Inflammatory macrophage (primary cell): ENCODE measurements at places on chromosomes 5 and 9.
A peak's percentile ranks its signal among the peaks of the same experiment; 100 is the strongest.

GRCh38 chr5:137114529-137114928 lies 384.6 kb downstream of the SPOCK1 start:
- DNase-seq: no peak

DNA sequence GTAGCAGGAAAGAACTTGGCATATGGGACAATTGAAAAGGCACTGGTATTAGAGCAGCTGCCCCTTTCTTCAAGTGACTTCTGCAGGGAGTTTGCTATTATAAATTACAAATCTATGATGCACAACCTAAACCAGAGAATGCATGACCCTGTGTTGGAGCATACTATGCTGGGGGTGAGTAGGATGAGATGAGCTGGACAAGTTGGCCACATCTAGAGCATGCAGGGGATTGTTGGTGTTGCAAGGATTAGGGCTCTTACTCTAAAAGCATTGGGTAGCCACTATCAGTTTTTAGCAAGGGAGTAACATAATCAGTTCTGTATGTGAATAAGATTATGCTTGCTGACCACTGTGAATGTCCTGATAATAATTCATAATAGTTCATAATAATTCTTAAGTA lies 186.7 kb downstream of the KIAA0825 start:
- no peak for DNase-seq

- DNase-seq: no peak
Observed at GRCh38 chr5:159058716-159059636, 40.7 kb downstream of the EBF1 start.

DNA sequence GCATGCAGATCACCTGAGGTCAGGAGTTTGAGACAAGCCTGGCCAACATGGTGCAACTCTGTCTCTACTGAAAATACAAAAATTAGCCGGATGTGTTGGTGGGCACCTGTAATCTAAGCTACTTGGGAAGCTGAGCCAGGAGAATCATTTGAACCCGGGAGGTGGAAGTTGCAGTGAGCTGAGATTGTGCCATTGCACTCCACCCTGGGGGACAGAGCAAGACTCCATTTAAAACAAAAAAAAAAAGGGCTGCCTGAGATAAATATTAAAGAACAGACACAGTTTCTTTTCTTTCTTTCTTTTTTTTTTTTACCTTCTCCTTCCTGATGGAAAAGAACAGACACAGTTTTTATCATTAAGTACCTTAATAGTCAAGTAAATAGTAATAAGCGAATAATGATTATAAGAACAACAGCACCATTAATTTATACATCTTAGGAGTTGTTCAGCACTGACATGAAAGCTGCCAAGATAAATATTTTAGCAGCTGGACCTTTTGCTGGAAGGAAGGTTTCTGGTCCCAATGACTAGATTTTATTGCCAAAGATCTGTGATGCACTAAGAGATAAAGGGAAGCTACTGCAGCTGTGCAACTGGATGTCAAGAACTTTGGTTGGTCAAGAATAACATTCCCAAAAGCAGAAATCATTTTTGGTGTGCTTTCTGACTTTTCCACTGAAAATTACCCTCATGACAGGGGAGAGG lies 7.0 kb downstream of the CENPP start:
- DNase-seq: no peak

DNA sequence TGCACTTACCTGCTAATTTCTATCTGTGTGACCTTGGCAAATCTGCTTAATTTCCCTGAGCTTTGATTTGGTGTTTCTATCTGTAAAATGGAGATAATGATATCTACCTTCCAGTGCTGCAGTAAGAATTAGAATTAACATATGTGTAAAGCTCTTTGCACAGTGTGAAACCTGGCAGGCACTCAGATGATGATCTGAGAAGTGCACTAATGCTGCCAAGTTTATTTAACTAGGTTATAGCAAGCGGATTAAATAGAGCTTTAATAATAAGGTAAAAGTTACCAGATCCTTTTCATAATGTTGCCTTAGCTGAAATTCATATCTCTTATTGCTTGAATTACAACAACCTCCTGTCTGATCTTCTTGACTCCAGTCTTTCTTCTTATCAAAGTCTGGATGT lies 315.3 kb upstream of the CD180 start:
- no peak for DNase-seq

DNA sequence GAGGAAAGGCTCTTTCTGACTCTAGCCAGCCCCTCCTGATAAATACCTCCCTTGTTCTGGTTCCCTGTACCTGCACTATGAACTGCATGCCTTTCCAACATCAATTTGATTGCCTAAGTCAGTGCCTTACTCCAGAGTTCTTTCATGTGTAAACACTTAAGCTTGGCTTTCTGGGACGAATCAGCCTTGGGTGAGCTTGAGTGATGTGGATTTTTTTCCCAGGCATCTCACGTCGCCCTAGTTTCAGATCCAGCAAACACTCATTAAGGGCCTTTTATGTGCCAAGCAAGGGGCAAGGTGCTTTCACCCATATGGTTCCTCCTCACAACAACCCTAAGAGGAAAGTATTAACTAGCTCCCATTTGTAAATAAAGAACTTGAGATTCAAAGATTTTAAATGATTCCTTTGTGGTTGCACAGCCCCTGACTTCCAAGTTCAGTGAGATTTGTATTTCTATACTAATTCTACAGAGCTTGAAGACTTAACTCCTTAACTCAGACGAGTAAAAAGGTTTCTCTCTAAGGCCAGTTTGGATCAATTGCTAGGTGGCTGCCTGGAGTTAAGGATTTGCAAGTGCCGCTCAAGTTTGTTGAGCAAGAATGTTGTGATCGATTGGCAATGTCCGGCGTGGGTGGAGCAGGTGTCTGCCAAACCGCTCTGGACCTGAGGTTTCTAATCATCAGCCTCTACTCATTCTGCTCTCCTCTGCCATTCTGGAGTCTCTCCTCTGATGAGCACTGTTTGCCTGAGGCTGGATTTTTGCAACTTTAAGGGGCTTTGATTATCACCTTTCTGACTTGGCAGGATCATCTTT lies 20.2 kb upstream of the TJP2 start:
- no peak for DNase-seq

GRCh38 chr9:70948744-70949143 lies 172.7 kb downstream of the TRPM3 start:
- no peak for DNase-seq

- DNase-seq: no peak
Observed at GRCh38 chr9:6864102-6864501, 106.3 kb downstream of the KDM4C start.

DNA sequence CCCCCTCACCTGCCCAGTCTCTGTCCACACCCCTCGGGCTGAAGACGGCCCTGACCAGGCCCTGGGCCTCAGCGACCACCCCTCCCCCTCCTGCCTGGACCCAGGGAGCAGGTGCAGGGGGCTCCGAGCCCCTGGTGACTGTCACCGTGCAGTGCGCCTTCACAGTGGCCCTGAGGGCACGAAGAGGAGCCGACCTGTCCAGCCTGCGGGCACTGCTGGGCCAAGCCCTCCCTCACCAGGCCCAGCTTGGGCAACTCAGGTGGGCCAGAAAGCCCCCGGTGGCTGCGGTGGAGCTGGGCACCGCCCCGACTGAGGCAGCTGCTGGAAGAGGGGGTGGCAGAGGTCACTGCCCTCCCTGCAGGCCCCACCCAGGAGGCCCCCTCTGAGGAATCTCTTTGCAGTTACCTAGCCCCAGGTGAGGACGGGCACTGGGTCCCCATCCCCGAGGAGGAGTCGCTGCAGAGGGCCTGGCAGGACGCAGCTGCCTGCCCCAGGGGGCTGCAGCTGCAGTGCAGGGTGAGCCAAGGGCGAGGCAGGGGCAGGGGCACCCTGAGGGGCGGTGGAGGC lies 7.7 kb downstream of the ENTPD8 start:
- DNase-seq: no peak

GRCh38 chr9:90037146-90037797 lies 432.5 kb downstream of the GADD45G start:
- DNase-seq: no peak

DNA sequence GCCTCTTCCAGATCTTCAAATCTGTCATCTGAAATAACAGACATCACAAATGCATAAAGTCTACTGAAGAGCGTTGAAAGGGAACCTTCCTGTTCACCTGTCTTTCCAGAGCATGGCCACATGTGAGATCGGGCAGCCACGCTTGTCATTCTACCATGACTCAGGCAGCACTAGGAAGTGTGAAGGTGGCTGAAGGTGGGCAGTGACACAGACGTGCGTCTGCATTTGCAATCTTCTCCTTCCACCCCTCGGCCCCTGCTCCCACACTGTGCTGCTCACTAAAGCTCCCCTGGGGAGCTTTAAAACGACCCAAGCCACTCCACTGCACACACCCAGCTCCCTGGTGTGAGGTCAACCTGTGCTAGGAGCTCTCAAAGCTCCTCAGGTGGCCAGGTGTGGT lies 2.5 kb downstream of the ENTR1 start:
- DNase-seq: no peak

- DNase-seq: peak; percentile 88
Observed at GRCh38 chr5:91311697-91312501, 71.2 kb downstream of the ARRDC3 start.
